ENCODE measurements at places on chromosomes 11 and 22. TPM values are rescaled to one million over a fixed set of nuclear protein-coding genes. Genes with fewer than 3 reads are reported as not detected.

DNA sequence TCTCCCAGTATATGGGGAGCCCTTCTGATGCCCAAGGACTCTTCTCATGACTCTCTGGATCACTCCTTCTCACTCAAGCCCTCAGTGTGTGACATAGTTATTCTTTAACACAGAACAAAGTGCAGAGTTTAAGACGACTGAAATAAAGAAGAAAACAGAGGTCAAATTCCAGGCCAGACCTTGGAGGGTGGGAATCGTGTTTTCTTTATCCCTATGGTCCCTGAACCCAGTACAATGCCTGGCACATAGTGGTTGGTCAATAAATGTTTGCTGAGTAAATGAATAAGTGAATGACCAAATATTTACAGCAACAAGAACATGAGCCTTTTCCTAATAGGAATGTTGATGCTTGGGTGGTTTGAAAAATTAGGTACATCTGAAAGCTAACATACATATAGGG is 28.8 kb downstream of the VSTM5 start:
- ATAC-seq: no peak

GRCh38 chr22:22952531-22953280 is 65.1 kb downstream of the IGLL5 start:
- ATAC-seq: no peak

DNA sequence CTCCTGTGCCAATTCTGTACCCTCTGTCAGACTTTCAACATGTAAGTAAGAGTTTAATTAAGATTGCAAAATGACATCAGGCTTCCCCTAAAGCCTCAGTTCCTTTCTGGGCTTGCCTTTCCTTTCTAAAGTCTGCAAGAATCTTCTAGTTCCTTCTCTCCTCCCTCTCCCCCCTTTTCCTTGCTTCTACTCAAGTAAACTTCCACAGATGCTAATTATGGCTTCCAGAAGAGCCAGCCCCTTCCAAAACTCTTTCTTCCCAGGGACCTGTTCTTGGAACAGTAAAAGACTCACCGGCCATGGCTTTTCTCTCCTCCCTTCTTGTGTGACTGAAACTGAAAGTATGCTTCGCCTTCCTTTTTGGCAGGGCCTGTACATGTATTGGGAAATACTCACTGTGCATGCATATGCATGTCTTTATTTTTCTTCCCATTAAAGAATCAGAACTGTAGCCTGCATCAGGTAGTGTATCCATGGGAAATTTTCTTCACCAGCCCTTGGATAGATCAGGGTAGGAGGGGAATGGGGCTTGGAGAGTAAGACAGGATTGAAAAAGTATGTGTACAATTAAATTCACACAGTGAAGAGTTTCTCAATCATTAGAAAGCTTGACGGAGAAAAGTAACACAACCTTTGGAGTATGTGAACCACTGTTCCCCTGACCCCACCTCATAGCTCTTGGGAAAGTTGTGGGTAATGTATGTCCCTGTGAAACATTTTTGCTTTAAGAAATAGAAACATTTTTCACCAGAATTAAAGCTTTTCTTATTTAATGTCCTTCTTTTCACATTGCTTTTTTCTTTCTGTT is at the start of gene CASP1:
CASP1 (minus strand) TSS at position 332 of the 808 bp plus-strand sequence; CDS start at position 301, 31 bp downstream.
- ATAC-seq: no peak

DNA sequence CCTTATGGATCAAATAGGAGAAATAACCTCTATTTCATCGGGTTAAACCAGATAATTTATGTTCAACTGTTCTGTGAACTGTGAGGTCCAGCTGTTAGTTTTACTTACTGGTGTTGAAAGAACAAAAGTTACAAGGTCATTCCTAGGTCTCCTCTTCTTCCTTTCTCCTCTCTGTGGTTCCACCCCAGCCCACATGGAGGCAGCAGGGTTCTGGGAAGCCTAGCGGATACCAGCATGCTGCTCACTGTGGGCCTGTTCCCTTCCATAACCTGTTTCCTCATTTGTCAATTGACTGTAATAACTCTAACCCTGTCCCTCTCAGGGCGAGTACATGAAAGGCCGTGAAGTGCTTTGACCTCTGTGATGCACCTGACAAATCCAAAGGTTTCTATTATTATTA is 27.8 kb downstream of the RELT start:
- ATAC-seq: peak; percentile 35

DNA sequence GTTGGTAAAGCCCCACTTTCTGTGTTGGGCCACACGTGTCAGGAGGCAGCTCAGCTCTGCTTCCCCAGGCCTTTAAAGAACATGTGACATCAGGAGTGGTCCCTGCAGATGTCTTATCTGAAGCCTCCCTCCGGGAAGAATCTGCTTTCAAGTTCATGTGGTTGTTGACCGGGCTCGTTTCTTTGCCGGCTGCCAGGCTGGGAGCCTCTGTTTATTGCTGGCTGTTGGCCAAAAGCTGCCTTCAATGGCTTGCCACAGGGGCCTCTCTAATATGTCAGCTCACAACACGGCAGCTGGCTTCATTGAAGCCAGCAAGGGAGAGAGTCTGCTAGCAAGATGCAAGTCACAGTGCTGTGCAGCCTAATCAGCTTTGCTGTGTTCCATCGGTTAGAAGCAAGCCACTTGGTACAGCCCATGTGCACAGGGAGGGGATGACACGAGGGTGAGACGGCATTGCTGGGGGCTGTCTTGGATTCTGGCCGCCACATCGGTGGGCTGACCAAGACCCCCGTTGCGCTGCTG is 14.6 kb downstream of the MRGPRF start:
- ATAC-seq: peak; percentile 43

DNA sequence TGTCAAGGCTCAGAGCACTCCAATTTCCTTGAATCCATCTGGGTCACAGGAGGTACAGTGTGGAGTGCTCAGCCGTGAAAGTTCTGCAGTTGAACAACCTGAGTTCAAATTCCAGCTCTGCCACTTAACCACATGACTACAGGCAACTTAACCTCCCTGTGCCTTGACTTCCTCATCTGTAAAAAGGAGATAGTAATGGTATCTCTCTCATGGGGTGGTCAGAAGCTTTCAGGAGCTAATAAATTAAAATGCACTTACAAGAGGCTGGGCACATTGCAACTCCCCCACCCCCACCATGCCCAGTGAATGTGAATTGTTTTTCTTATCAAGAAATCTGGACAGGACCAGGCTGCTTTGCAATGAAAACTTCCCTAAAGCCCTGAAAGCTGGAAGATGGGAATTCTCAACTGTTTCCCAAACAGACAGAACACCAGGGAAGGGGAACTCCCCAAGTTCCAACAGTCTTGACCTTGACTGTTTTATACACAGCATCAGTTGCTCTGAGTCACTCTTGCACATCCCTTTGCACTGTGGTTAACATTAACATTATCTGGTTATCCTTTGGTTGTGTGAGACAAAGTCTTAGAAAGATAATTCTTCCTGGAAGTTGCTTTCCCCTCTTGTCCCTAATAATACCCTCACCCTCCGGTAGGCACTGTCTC is 137.0 kb downstream of the SLC1A2 start:
- peak; percentile 41 for ATAC-seq

DNA sequence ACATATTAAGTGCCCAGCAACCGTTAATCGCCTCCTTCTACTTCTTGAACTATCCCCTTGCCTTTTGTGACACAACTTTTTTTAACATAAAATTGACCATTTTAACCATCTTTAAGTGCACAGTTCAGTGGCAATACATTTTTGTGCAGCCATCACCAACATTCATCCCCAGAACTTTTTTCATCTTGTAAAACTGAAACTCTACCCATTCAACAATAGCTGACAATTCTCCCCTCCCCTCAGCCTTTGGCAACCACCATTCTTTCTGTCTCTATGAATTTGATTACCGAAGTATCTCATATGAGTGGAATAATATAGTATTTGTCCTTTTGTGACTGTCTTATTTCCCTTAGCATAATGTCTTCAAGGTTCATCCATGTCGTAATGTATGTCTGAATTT is 66.0 kb downstream of the MICAL2 start:
- ATAC-seq: no peak

GRCh38 chr22:49209452-49210195 is 618.0 kb downstream of the BRD1 start:
- no peak for ATAC-seq

DNA sequence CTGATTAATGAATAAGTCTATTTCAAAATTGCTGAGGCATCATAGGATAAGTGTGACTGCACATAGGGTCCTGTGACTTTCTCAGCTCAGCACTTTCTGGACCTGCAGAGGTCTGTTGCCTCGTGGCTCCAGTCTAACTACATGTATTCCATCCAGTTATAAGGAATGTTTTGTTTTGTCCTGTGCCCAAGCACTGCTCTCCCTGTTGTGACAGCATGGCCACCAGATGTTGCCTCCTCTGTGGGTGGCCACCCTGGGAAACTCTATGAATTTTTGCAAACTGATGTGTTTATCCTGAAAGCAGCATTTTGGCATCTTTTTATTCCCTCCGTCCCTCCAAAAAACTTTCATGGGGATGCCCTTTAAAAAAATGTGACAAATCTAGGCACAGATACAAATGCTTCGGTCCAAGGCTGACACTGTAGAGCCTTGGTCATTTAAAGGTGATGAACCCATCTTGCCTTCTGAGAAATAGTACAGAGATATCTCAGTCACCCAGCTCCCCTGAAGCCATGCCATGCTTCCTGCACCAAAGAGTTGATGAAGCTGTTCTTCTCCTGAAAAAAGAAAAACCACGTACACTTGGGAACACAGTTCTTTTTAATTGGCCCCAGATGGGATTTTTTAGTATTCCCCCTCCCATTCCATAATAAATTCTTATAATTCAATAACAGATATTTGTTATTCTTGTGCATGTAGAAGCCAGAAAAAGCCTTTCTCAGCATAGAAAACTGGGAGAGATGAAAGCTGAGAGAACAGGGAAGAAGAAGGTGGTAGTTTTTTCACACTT is 72.6 kb downstream of the CCDC34 start:
- no peak for ATAC-seq

Gene NLRP10
- total RNA-seq: not detected

Gene CUL5
- 26.1 TPM for total RNA-seq
